ENCODE measurements at places on chromosomes 4 and X.

- DNase-seq = no peak
Observed at GRCh38 chr4:127780598-127780997, 1.5 kb upstream of the HSPA4L start.

GRCh38 chrX:19513383-19513782 lies 1.9 kb downstream of the MAP3K15 start:
- no peak for DNase-seq

GRCh38 chrX:11504234-11504633 lies 161.5 kb downstream of the ARHGAP6 start:
- no peak for DNase-seq

DNA sequence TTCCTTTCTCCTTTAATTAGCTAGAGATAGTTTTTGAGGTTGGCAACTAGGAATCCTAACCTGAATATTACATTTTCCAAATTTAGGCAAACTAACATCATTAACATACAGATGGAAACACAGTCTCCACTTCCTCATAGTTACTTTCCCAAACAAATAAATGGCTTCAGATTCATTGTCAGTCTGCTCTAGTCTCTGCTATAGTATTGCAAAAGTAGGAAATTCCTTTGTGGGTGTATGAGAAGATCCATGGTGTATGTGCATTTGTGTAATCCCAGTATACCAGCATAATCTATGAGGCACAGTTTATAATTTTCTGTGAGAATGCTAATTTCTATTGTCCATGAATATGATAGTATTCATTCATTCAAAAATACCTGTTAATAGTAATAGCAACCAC lies 3.0 kb upstream of the NDP start:
- no peak for DNase-seq

GRCh38 chr4:23324021-23324690 lies 565.7 kb downstream of the PPARGC1A start:
- DNase-seq = no peak

- no peak for DNase-seq
Observed at GRCh38 chr4:95250544-95251137, 298.1 kb downstream of the UNC5C start.

- no peak for DNase-seq
Observed at GRCh38 chrX:85004255-85004654, 578 bp downstream of the APOOL start.

GRCh38 chrX:150449313-150449712 lies 86.2 kb downstream of the MAMLD1 start:
- no peak for DNase-seq

GRCh38 chr4:67292045-67292444 lies 253.3 kb downstream of the CENPC start:
- no peak for DNase-seq

- DNase-seq = no peak
Observed at GRCh38 chrX:11532291-11533078, 133.2 kb downstream of the ARHGAP6 start.

DNA sequence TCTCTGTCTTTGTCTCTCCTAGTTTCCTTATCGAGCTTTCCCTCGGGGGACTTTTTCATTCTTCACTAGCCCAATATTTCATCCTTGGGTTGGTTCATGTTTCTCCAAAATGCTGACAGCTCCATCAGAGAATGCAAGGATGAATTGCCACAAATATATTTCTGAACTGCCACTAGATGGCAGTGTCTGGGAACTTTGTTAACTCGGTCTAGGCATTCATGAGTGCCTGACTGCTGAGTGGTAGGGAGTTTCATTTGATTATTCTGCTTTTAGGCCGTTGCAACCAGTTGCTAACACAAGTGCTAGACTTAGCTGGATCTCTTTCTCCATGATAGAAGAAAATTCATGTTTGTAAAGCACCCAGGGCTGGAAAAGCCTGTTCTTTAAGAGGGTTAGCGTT lies 73.5 kb upstream of the RAP2C start:
- DNase-seq = peak; percentile 32

DNA sequence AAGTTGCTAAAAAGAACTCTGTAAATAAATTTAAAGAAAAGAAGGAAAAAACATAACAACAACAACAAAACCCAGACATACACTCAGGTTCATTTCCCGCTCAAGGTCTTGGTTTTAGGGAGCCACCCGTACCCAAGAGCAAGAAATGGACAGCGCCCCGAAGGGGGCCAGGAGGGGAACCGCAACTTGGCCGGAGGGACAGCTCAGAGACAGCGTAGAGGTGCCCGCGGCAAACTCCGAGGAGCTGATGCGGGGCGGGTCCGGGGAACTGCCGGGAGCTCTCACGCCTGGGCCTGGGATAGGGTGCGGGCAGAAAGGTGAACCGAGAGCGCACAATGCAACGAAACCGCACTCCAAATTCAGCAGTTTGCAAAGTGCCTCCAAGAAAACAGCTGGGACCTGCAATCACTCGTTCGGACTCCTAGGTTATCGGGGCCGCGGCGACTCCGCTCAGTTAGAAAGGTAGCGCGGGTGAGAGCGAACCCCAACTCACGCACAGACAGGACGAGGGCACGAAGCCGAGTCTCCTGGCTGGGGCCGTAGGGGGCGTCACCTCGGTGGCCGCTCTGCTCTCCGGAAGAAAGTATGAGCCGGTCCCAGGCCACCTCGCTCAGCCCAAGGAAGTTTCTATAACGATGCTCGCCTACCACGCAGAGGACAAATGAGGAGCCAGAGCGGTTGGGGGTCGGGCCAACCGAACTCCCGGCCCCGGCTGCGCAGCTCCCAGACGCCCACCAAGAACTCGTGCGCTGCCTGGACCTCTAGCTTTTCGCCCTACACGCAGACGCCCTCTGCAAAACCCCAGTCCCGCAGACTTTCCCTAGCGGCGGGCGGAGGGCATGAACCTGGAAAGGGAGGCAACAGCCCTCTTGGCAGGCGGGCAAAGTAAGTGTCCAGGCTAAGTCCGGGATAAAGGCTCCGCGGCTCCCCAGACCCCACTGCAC lies 1.4 kb downstream of the NDNF start:
- no peak for DNase-seq

GRCh38 chrX:139965421-139965820 lies at the start of gene CXorf66:
Gene CXorf66 (minus strand): TSS chrX:139965521. CDS start chrX:139965496, 25 bp downstream.
- no peak for DNase-seq

DNA sequence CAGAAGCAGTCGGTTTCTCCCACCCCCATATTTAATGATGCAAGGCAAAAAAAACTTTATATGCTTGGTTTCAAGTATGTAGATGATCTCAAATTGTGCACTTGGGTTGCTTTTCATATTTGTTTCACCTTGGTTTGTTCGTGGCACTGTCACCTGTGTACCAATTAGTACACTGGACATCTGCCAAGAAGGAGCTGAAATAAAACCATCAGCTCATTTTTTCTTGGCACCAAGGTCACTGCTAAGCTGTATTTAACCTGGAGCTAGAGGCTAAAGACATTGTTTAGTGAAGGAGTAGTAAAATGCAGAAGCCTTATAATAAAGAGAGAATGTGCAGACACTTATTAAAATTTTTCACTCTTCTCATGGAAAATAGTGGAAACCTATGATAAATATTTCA lies 430.8 kb downstream of the ARHGAP24 start:
- DNase-seq = no peak
